ENCODE measurements at places on chromosomes 4 and X. TPM values are rescaled to one million over a fixed set of nuclear protein-coding genes. Genes with fewer than 3 reads are reported as not detected.
A peak's percentile ranks its signal among the peaks of the same experiment; 100 is the strongest.

- no peak for DNase-seq
- H3K4me1 ChIP-seq = peaks cover 5% of the 10 kb centered on the region
- H3K27ac ChIP-seq = no peak overlapping the region
- H3K4me3 ChIP-seq = no peak overlapping the region
- H3K27me3 ChIP-seq = no peaks in the 10 kb centered on the region
- no peaks in the 10 kb centered on the region for H3K36me3 ChIP-seq
Measured at GRCh38 chr4:28092610-28093009, 1232.0 kb downstream of the STIM2 start.

PHEX gene
- total RNA-seq = 0.69 TPM

- DNase-seq = peak; percentile 34
- no peaks in the 10 kb centered on the region for H3K36me3 ChIP-seq
- no peak overlapping the region for H3K4me3 ChIP-seq
- no peaks in the 10 kb centered on the region for H3K4me1 ChIP-seq
- peaks cover 28% of the 10 kb centered on the region for H3K27me3 ChIP-seq
- no peak overlapping the region for H3K27ac ChIP-seq
Measured at GRCh38 chr4:77418333-77418732, 187.3 kb upstream of the CXCL13 start.

GRCh38 chr4:149347139-149347538 is 468.5 kb downstream of the IQCM start:
- H3K4me3 ChIP-seq = no peak overlapping the region
- no peak overlapping the region for H3K27ac ChIP-seq
- peaks cover 17% of the 10 kb centered on the region for H3K4me1 ChIP-seq
- no peaks in the 10 kb centered on the region for H3K36me3 ChIP-seq
- H3K27me3 ChIP-seq = no peaks in the 10 kb centered on the region

KLF3 gene
- total RNA-seq = 51.2 TPM

DNA sequence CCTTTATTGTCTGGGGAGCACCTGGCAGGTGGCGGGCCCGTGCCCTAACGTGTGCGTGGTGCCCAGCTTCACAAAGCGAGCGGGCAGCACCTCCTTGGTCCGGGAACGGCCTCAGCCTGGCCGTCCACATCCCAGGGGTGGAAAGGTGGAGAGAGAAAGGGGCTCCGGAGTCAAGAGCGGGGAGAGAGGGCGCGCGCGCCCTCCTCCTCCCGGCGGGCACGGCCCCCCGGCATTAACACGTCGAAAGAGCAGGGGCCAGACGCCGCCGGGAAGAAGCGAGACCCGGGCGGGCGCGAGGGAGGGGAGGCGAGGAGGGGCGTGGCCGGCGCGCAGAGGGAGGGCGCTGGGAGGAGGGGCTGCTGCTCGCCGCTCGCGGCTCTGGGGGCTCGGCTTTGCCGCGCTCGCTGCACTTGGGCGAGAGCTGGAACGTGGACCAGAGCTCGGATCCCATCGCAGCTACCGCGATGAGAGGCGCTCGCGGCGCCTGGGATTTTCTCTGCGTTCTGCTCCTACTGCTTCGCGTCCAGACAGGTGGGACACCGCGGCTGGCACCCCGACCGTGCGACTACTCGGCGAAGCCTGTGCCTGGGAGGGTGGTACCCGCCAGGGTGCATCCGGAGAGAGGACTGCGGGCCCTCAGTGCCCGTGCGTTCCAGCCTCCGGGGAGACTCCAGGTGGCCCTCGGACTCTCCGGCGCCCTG is at the start of gene KIT:
TSS of gene KIT (plus strand) at position 407 of the 701 bp plus-strand sequence. CDS start at position 465, 58 bp downstream.
- H3K36me3 ChIP-seq = no peaks in the 10 kb centered on the region
- H3K27ac ChIP-seq = no peak within 1 kb of the TSS
- peaks cover 28% of the 10 kb centered on the region for H3K4me1 ChIP-seq
- H3K27me3 ChIP-seq = no peaks in the 10 kb centered on the region
- peak within 1 kb of the TSS; percentile 77 for H3K4me3 ChIP-seq

ZDHHC15 gene
- not detected for total RNA-seq

ITGB1BP2 gene
- 1.4 TPM for total RNA-seq

GRCh38 chr4:120821977-120822376 is 100.5 kb downstream of the PRDM5 start:
- no peak overlapping the region for H3K4me3 ChIP-seq
- H3K4me1 ChIP-seq = no peaks in the 10 kb centered on the region
- no peaks in the 10 kb centered on the region for H3K27me3 ChIP-seq
- no peak overlapping the region for H3K27ac ChIP-seq

- no peaks in the 10 kb centered on the region for H3K27me3 ChIP-seq
- no peak overlapping the region for H3K27ac ChIP-seq
- no peaks in the 10 kb centered on the region for H3K4me1 ChIP-seq
- peaks cover 13% of the 10 kb centered on the region for H3K36me3 ChIP-seq
Measured at GRCh38 chr4:102693262-102693850, 67.4 kb downstream of the MANBA start.

DNA sequence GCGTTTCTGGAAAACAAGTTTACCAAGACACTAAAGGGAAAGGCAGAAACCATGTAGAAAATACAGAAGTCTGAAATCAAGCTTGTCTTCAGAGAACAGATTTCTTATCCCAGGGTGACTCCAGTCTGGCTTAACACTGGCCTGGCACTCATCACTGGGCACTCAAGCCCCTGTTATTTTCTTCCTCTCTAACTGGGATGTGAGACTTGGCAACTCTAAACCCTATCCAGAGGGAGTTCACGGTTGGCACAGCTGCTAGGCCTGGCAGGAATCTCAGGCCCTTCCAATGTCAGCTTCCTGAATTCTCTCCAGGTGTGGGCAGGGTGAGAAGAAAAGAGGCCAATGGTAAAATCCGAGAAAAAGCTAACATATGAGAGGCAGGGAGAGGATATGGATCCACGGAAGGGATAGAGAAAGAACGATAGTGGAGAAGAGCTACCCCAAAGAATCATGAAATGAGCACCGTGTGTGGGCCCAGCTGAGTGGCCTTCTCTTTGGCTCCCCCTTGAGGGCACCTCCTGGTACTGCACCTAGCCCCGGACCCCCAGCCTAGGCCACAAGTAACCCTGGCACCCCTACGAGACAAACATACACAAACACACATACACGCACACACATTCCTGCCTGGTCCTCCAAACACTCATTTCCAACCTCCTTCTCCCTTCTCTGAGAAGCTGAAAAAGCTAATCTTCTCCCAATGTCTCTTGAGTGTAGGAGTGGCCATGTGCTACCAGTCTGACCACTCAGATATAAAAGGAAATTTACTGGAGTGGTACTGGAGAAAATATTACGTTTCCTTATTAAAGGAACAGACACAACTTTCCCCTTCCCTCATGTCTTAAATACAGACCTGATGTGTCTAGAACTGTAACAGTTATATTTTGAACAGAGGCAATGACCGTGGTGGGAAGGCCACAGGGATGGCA is 16.6 kb upstream of the PTCHD1 start:
- peaks cover 70% of the 10 kb centered on the region for H3K27me3 ChIP-seq
- H3K36me3 ChIP-seq = no peaks in the 10 kb centered on the region
- no peaks in the 10 kb centered on the region for H3K4me1 ChIP-seq
- no peak overlapping the region for H3K27ac ChIP-seq
- DNase-seq = peak; percentile 44

DNA sequence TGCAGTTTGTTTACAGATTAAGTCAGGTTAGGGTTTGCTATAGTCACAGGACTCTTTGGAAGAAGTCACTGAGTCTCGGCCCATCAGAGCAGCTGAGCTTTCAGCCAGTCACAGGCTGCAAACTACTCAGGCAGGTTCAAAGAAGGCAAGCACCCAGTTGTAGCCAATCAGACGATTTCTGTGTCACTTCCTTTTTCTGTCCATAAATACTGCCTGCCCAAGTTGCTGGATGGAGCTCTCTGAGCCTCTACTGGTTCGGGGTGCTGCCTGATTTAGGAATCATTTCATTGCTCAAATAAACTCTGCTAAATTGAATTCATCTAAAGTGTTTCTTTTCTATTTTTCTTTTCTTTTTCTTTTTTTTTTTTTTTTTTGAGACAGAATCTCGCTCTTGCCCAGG is 7.3 kb upstream of the SH3BP2 start:
- peaks cover 21% of the 10 kb centered on the region for H3K27me3 ChIP-seq
- no peaks in the 10 kb centered on the region for H3K4me1 ChIP-seq
- no peak for DNase-seq
- H3K36me3 ChIP-seq = no peaks in the 10 kb centered on the region
- no peak overlapping the region for H3K27ac ChIP-seq
- no peak overlapping the region for H3K4me3 ChIP-seq

GRCh38 chrX:152037183-152037582 is 62.7 kb upstream of the GABRE start:
- H3K4me1 ChIP-seq = no peaks in the 10 kb centered on the region
- H3K27ac ChIP-seq = no peak overlapping the region
- H3K36me3 ChIP-seq = no peaks in the 10 kb centered on the region
- H3K27me3 ChIP-seq = no peaks in the 10 kb centered on the region

GRCh38 chrX:133454491-133454914 is 39.2 kb upstream of the GPC4 start:
- H3K36me3 ChIP-seq = no peaks in the 10 kb centered on the region
- no peaks in the 10 kb centered on the region for H3K4me1 ChIP-seq
- H3K4me3 ChIP-seq = no peak overlapping the region
- DNase-seq = no peak
- peaks cover 43% of the 10 kb centered on the region for H3K27me3 ChIP-seq
- H3K27ac ChIP-seq = no peak overlapping the region
